ENCODE measurements at places on chromosomes 4 and X.

GRCh38 chr4:163548481-163549243 is 54.2 kb downstream of the TMA16 start:
- peak; percentile 24 for DNase-seq

DNA sequence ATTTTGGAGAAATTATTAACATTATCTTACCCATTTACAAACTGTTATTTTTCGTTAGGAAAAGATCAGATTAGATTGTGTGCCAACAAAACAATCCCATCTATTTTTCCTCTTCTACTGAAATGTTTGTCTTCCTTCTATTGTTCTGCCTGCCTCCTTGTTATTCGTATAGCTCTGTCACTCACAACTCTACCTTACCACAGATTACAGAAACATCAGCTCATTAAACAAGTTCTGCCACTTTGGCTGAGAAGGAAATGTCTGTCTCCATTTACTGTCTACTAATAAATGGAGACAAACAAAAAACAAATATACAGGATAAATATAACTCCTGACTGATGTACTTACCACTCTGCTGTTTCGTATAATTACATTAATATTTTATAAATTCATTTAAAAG is 211.4 kb downstream of the ENOX2 start:
- DNase-seq, result no peak

GRCh38 chrX:39725928-39726619 is 371.7 kb downstream of the BCOR start:
- DNase-seq, result no peak

GRCh38 chrX:18949291-18949943 is 34.5 kb downstream of the PHKA2 start:
- DNase-seq, result no peak

- no peak for DNase-seq
Measured at GRCh38 chr4:40243386-40243948, 46.6 kb downstream of the RHOH start.

GRCh38 chrX:9558615-9559014 is 93.8 kb downstream of the TBL1X start:
- DNase-seq, result no peak

DNA sequence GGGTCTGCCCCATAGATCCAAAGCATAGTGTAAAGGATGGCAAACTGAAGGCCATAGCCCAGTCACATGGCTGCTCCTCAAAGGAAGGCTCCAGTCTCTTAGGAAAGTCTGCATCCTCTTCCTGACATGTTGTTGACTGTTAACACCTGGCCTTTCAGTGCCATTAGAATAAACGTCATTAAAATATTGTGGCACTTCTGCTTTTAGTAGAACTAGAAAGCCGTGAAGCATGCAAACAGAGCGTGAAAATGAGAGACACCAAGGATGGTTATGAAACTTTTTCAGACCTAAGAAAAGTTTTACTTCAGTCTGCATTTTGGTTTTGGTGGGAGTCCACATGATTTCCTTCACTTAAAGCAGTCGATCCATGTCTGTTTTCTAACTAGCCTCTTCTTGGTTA is 41.1 kb upstream of the AFF2 start:
- DNase-seq, result no peak

GRCh38 chr4:92733231-92733630 is 429.5 kb downstream of the GRID2 start:
- DNase-seq, result no peak

- no peak for DNase-seq
Measured at GRCh38 chr4:147351083-147351787, 129.7 kb upstream of the EDNRA start.

GRCh38 chrX:118484216-118484903 is 11.3 kb upstream of the DOCK11 start:
- DNase-seq, result no peak

DNA sequence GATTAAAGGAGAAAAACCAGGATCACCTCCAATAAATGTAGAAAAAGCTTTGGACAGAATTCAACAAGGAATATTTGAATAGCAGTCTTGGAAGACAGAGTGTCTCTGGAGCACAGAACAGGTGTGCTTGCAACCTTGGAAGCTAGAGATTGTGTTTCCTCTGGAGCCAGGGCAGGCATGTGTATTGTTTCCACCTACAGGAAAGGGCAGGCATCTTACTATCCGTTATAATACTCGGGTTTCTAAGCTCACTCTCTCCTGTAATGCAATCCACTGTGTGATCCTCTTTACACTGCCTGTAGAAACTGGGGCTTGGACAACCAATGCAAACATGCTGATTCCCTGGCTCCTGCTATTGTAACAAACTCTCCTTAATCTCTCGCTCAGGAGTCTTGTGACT is 14.4 kb downstream of the CCDC110 start:
- DNase-seq, result no peak

DNA sequence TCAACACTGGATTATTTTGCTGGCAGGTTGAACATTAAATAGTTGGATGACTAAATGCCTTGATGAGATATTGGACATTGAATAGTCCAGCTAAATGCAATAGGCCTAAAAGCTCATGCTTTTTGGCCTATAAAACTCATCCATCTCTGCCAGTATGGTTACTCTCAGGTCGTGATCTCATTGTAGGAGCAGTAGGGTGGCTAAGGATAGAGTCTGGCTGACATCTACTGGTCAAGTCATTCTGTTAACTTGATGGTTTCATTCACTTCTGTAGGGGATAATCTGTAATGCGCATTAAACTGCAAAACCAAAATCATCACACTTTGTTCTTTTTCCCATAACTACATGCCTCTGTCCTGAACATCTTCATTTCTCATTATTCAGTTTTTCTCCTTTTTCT is 227.0 kb downstream of the DKK2 start:
- DNase-seq, result no peak

DNA sequence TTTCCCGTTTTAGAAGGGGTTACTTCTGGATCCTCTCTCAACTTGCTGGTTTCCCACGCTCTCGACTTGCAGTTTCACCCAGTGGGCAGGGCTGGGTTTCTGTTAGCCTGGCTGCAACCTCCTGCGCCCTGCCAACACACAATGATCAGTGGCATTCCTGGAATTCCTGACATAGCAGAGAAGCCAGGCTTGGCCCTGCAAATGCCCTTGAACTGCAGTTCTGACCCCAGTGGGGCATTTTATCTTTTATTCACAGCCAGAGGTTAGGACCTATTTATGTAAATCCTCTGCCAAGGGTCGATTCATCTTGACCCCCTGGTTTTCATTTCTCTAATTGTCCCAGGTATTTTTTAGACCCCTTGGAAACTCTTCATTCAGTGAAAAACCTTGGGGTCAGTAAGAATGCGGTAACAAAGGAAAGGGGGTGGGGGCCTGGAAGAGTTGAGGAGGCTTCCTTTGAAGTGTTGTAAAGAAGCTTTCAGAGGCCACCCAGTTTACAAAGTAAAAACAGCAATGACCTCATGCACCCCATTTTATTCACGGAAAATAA is 217.6 kb downstream of the ZNF674 start:
- no peak for DNase-seq

DNA sequence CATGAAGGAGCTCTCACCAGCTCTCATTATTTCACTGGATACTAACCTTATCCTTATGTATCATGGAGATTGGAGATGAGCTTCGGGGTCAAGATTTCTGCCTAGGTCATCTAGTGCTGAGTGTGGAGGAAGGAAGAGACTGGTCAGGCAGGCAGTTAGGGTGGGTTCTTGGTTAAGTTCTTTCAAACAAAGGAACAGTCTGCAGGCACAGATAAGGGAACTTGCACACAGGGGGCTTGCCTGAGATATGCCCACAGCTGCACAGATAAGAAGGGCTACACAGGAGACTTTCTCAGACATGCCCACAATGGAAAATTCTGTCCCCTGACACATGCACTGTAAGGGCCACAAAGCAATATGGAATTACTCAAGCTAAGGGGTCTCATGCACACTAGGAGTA is 904.1 kb downstream of the NLGN4X start:
- DNase-seq, result no peak

GRCh38 chr4:84366161-84366560 is 132.9 kb downstream of the NKX6-1 start:
- DNase-seq, result no peak

DNA sequence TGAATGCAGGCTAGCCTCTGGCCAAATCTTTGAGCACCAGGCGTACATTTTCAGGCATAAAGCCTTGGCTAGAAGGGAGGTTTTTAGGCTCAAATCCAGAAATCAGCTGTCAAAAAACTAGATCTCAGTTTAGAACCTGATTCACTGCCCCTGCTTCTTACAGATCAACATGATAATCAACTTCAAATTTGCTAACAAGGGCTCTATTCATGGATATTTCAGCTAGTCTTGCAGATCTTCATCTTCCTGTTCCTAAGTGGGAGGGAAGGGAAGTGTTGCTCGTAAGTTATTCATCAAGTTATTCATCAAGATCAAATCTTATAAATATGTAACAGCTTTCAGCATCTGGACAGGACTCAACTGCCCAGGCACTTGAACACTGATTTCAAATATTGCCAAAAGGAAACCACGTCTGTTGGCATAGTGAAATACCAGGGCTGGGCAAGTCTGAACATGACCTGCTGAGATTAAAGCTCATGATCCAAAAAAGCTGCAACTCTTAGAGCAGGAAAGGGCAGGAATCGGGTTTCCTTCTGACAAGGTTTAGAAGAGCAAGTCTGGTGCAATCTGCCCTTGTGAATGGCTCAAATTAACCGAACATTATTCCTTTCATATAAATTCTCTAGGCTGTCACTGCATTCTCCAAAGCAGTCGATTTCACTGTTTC is 200.3 kb downstream of the PDGFC start:
- no peak for DNase-seq

DNA sequence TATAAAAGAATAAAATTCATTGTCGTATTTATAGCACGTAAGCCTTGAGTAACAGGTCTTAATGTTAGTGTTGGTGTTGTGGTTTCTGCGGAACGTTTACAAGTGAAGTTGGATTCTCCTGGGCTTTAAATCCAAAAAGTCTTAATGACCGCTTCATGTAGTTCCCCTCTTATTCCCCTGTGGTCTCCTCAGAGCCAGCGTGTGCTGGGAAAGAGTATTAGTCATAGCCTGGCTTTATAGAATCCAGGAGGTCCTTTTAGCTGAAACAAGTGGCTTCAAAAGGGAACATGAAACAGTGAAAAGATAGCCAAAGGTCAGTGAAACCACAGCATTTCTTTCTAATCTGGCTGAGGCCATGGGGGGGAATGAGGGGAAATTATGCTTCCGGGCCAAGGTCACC is 79.1 kb downstream of the CLCN4 start:
- no peak for DNase-seq

DNA sequence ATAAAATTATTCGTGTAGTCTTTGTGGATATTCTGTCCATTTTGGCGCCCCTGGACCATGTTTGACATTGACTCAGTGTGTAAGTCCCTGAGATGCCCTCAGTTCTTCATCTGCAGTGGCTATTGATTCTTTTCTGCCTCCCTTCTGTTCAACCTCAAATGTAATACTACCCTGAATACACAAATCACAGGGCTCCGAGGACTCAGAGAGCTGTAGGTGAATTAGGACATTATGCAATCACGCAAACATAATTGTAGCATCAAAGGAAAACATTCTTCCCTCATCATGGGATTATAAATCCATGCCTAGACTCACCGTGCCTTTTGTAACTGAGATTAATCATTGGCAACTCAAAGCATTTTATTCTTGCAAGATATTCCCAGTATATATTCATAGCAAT is 161.4 kb upstream of the PACRGL start:
- no peak for DNase-seq

DNA sequence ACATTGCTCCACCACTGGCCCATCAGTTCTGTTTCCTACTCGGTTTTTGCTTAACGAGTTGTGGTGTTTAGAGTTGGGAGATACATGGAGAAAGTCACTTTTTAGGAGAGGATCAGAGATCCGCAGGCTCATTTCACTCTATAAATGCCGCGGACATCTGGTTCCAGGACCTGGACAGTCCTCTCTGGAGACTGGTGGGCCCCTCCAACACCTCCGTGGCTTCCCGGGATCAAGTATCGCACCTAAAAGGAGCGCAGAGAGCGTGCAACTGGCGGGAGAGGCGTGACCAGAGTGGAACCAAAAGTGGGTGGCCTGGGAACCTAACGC is 9.9 kb upstream of the CLTRN start:
- no peak for DNase-seq

- DNase-seq, result no peak
Measured at GRCh38 chr4:52012651-52013050, 7.5 kb downstream of the LRRC66 start.

- DNase-seq, result no peak
Measured at GRCh38 chr4:134057356-134057755, 144.2 kb downstream of the PABPC4L start.
